H4 (cell line): ENCODE measurements at places on chromosomes 12 and 14. TPM values are rescaled to one million over a fixed set of nuclear protein-coding genes. Genes with fewer than 3 reads are reported as not detected.
A peak's percentile ranks its signal among the peaks of the same experiment; 100 is the strongest.

GRCh38 chr14:58979325-58979724 is 209.1 kb upstream of the DAAM1 start:
- no peak for DNase-seq

DNA sequence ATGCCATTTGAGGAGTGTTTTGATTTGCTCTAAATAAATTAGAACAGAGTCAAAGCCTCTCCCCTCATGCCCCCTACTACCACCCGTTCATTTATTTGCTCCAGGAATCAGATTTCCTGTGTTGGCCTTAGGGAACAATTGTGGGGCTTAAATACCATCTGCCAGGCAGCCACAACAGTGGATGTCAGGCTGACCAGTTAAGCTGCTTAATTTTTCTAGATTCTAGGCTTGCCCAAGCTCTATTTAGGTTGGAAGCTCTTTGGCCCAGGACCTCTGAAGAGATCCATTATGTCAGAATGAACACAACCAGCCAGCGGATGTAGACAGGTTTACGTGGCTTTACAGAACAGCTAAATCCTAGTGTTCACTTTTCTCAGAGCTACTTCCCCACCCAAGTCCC is 1.0 kb upstream of the TIMELESS start:
- DNase-seq: no peak

DNA sequence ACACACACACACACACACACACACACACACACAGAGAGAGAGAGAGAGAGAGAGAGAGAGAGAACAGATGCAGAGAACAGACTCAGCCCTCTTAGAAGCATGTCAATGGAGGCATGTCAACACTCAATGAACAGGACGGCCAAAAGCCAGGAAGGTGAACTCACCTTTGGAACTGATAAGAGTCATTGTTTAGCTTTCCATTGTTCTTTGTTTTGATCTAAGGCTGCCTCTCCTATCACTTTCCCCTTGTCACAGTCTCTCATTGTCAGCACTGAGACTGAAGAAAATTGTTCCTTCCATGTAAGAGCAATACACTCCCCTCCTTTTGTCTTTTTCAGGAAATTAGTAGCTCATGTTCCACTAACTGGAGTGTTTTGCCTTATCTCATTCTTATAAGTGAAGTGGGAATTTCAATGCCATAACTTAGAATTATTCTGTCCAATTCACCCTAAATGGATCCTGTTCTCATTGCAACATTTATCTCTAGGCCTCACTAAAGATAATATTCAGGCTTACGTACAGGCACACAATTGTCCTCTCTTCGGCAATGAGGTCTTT is 218.0 kb downstream of the DUSP6 start:
- DNase-seq: no peak

- DNase-seq: peak; percentile 80
Measured at GRCh38 chr14:80213602-80214001, 2.3 kb upstream of the DIO2 start.

DNA sequence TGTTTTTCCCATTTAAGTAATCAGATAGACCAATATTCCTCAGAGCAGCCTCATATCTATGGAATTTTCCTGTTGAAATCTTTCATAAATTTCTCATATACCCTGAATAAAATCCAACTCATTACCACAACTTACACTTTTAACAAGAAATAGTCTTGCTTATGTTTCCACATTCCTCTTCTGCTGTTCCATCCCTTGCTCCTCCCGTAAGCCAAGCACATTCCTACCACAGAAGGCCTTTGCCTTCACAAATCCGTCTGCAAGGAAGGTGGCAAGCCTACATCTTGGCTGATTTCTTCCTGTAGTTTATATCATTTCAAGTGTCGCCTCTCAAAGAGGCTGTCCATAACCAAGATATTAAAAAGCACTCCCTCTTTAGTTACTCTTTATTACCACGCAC is 127.7 kb downstream of the C12orf50 start:
- no peak for DNase-seq

DNA sequence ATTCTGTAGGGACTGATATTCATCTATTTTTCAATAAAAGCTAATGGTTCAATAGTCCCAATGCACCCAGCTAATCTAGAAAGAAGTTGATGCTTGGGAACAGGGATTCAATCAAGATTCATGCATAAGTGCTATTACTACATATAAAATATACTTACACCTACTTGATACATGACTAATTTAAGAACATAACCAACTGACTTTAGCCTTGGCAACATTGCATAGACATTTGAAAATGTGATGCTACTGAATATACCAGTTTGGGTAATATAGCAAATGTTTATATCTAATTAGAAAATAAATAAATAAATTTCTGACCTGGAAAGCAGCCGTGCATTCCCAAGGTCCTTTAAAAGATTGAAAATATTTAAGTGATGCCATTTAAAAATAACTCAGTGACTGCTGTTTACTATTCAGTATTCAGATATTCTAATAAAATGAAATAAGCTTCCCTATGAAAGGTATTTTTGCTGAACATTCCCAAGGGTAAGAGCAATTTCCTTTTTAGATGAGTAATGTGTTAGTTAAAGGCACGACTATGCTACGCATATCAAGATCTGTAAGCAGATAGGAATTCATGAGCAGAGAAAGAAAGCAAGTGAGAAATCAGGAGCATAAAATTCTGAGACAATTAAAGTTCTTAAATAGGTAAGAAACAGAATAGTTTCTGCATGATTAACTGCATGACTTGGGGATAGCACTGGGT is 160.6 kb upstream of the SYT1 start:
- DNase-seq: peak; percentile 43

Gene KRT72
- not detected in 2 replicates for total RNA-seq

Gene LALBA
- total RNA-seq: not detected in 2 replicates

Gene CLEC4C
- total RNA-seq: not detected in 2 replicates

Gene CRACR2A
- total RNA-seq: 0.10 and 0.16 TPM in 2 replicates
